ENCODE measurements at places on chromosomes 11 and 22.
A peak's percentile ranks its signal among the peaks of the same experiment; 100 is the strongest.

DNA sequence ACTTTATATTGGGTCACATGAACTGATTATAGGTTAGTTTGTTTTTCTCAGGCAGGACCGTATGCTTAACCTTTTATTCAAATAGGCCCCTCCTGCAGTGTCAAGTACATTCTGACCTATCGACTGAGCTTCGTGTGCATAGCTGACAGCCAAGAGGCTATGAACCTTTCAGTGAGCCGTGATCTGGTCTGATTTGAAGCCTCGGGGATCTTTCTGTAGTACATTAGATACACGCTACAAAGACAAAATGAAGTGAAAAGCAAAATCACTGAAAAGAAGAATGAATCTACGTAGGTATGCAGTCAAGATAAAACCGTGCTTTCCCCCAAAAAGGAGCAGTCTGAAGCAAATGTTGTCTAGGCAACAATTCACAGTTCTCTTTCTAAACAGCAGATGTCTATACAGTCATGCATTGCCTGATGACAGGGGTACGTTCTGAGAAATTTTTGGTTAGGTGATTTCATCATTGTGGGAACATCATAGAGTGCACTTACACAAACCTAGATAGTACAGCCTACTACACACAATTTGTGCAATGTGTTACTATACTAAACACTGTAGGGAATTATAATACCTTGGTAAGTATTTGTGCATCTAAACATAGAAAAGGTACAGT, 18.1 kb downstream of the JHY start:
- no peak for DNase-seq

GRCh38 chr22:37051391-37052385, at the start of gene KCTD17:
Gene KCTD17, plus strand, starts transcription at chr22:37051742. Its CDS starts 19 bp downstream, at chr22:37051761.
- peak; percentile 49 for DNase-seq

GRCh38 chr11:120352405-120352804, 16.2 kb downstream of the ARHGEF12 start:
- DNase-seq = no peak

DNA sequence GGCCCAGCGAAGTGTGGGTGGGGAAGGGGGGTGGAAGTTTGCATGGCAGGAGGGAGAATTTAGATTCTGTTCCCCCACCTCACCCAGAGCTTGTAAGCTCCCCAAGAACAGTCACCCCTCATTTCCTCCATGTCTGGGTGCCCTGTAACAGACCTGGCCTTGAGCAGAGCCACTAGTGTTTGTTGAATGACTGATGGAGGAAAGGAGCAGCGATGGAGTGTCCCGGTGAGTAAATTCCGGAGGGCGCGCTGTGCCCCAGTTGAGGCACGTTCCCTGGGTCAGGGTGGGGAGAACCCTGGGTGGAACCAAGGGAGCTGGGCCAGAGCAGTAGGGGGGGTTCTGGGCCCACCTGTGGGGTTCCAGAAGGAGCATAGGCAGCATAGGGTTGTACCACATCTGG, 827 bp downstream of the NAALADL1 start:
- no peak for DNase-seq

DNA sequence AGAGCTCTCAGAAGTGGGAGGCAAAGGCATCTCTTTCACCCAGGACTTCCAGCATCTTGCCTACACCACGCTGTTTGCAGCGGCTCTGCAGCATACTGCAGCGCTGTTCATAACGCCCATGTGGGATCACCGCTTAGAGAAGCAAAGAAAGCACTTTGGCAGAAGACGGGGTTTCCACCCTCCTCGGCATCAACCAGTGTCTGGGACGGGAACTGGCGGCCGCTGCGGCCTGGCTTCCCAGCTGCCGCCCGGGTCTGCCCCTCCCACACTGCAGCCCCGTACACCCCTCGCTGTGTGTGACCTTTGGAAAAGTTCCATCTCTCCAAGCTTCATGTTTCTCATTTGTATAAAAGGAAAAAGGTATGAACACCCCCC, 545 bp upstream of the TIRAP start:
- DNase-seq = no peak

DNA sequence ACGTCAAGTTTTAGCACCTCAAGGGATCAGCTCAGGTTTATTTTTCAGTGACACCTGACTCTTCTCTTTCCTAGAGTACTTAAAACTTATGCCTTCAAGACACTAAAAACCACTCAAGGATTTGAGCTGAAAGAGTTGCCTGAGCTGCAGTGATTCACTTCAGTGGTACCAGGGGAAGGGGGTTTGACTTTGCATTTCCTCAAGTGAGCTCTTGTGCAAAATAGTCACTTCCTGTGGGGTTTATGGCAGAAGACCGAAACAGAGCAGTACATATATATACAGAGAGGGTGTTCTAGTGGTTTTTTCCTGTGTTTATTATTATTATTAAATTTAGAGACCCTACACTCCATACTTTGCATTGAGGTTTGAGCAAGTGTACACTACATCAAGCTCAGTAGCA, 60.7 kb downstream of the DBX1 start:
- DNase-seq = no peak

DNA sequence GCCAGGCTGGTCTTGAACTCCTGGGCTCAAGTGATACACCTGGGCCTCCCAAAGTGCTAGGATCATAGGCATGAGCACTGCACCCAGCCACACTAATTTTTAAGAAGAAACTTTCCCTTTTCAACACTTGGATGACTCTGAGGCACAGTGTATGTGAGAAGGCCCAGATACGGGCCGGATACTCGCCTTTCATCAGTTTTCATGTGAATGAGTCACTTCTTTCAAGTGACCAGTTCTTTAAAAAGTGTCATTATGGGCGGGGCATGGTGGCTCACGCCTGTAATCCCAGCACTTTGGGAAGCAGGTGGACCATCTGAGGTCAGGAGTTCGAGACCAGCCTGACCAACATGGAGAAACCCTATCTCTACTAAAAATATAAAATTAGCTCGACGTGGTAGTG, 120.8 kb downstream of the CTTN start:
- no peak for DNase-seq

DNA sequence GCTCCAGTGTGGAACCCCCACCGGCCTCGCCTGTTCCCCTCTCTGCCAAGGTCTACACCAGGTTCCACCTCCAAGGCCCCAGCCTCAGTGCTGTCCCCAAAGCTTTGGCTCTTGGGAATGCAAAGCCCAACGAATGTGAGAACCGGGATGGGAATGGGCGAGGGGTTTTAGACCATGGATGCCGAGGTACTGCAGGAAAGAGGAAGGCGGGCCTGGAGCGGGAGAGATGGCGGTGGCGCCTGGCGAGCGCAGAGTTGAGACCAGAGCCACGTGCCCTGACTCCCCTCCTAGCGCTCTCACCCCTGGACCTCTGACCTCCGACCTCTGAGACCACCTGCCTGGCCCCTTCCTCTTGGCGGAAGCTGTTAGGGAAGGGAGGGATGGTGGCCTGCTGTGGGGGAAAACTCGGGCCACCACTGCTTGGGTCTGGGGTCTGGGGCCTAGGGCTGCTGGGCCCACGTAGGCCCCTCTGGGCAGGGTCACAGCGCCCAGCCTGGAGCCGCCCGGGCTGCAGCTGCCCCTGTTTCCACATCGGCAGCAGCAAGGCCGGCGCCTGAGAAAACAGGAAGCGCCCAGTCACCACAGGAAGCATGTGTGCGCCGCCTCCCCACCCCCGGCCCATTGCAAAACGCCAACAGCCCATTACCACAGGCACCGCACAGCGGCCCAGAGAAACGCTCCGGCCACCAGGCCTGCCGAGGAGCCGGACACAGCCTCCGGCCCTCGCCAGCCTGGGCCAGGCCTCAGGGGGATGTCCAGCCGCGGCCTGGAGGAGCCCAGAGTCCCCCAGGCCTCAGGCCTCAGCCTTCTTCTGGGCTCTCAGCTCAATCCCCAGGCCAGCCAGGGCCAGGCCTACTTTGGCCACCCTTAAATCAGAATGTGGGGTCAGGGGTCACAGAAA, 13.8 kb upstream of the SLC39A13 start:
- DNase-seq = no peak

- DNase-seq = no peak
Measured at GRCh38 chr11:96318850-96319249, 24.1 kb downstream of the MAML2 start.

- DNase-seq = no peak
Measured at GRCh38 chr22:44731357-44731970, 20.9 kb upstream of the ARHGAP8 start.

DNA sequence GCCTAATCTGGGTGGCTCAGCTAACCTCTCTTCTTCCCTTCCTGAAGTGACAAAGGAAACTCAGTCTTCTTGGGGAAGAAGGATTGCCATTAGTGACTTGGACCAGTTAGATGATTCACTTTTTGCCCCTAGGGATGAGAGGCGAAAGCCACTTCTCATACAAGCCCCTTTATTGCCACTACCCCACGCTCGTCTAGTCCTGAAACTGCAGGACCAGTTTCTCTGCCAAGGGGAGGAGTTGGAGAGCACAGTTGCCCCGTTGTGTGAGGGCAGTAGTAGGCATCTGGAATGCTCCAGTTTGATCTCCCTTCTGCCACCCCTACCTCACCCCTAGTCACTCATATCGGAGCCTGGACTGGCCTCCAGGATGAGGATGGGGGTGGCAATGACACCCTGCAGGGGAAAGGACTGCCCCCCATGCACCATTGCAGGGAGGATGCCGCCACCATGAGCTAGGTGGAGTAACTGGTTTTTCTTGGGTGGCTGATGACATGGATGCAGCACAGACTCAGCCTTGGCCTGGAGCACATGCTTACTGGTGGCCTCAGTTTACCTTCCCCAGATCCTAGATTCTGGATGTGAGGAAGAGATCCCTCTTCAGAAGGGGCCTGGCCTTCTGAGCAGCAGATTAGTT, 14.2 kb upstream of the UVRAG start:
- DNase-seq = no peak

- DNase-seq = peak; percentile 62
Measured at GRCh38 chr11:112128483-112129121, 35.3 kb downstream of the IL18 start.

DNA sequence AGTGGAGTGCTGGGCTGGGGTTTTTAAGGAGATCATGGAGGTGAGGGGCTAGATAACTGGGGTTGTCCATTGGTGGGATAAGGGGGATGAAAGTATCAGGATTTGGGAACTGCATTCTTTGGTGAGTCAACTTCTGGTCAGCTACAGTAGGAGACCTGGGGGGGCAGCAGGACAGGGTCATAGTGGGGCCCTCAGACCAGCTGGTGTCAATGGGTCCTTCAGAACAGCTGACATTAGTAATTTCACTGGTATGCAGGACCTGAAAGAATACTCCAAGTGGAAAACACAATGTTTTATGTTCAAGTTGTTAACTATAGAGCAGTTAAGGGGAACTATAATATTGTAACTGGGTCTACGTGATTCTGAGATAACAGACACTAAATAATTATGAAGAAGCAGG, 2.8 kb upstream of the TTC12 start:
- no peak for DNase-seq

- DNase-seq = no peak
Measured at GRCh38 chr11:108947654-108948570, 283.0 kb downstream of the DDX10 start.

GRCh38 chr11:1443737-1444136, 42.8 kb downstream of the MOB2 start:
- no peak for DNase-seq

DNA sequence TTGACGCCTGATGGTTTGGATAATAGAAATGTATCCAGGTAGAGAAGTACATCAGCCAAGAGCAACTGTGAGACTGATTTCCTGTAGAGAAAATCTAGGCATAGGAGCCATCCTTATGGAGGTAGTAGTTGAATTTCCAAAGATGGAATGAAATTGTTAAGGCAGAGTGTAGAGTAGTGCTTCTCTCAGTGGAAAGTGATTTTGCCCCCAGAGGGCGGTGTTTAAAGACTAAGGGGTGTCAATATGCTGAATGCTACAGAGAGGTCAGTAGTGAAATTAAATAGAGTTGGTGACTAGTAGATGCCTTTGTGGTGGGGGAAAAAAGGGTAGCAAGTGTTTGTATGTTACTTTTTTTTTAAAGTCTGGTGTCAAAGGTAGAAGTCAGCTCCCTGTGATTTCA, 54.5 kb downstream of the TRIM44 start:
- DNase-seq = no peak

DNA sequence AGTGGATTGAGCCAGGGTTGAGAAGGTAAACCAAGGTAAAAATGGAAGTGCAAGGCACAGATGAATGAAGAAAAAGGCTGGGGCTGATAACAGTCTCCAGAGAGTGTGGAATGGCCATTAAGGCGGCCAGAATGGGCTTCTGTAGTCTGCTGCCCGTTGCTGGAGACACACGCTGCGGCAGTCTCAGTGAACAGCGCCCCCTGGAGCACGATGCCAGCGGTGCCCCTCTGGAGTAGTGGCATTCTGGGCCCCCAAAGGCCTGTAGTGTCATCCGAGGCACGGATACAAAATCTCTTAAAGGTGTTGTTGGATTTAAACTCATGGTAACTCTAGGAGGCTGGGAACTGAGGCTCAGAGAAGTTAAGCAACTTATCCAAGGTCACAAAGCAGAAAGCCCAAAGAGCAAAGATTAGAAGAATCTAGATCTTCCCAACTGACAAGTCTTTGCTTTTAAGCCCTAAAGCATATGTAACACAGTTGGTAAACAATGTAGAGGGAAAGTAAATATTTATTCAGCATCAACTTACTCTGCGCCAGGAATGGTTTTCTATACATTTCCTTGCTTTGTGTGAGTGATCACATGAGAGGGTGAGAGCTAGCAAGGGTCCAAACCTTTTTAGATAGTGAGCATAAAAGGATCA, 18.2 kb downstream of the KCNJ1 start:
- DNase-seq = no peak

- DNase-seq = no peak
Measured at GRCh38 chr11:44839458-44840084, 111.1 kb downstream of the TP53I11 start.

- no peak for DNase-seq
Measured at GRCh38 chr11:8032122-8032521, 45.0 kb downstream of the EIF3F start.

- DNase-seq = no peak
Measured at GRCh38 chr11:92136797-92137196, 87.8 kb upstream of the FAT3 start.

DNA sequence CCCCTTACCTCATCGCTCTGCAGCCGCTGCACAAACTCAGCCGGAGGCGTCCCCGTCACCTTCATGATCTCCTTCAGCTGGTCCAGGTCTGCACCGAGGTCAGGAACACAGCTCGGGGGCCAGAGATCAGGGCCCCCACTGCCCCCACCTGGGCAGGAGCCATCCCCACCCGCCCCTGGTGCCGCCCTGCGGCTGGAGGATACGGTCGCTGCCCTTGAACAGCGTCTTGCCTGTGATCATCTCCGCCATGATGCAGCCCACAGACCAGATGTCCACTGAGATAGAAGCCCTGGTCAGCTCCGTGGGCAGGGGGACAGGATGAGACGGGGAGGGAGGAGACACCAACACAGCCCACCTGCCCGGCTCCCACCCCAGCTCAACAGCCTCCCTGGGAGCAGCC, 4.5 kb upstream of the HDAC10 start:
- no peak for DNase-seq

DNA sequence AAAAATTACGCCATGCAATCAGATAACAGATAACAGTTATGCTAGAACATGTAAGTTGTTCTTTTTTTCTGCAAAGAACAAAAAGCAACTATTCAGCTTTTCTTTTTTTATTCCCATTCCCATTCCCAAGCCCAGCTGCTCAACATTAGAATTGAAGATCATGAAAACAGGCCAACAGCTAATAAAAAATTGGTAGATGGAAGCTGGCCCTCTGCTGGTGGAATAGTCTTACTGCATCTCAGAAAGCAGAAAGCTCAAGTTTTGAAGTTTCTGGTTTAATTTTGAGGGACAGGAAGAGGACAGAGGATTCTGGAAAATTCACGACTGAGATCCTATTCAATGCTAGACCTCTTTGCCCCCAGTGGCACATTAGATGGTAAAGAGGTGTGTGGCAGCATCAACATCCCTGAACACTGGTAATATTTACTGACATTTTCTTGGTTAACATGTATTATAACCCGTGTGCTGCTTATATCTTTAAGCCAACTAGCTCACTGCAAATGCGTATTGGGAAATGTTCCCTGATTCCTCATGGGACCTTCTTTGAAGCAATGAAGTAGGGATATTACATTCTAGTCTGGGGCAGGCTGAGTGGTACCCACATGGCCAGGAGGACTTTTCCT, 591.2 kb downstream of the OPCML start:
- DNase-seq = peak; percentile 24

Measured in stromal cell of bone marrow (primary cell).